ENCODE measurements at places on chromosomes 2 and 18.

DNA sequence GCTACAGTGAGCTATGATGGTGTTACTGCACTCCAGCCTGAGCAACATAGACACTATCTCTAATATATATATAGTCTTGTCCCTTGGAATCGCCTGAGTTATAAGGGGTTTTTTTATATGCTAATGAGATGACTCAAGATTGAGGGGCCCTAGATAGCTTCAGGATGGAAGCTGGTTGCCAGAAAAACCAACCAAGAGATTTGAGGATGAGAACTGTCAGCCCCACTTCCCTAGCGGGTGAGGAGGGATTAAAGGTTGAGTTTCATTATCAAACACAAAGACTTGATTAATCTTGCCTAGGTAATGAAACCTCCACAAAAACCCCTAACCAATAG, 12.6 kb upstream of the GALM start:
- no peak for DNase-seq

GRCh38 chr2:227161947-227162346, 2.1 kb downstream of the COL4A4 start:
- DNase-seq = no peak

- DNase-seq = no peak
These were observed 8.3 kb downstream of the CERKL start for GRCh38 chr2:181648478-181649155.

- DNase-seq = no peak
These were observed 35.4 kb upstream of the DNER start for GRCh38 chr2:229749779-229750178.

- no peak for DNase-seq
These were observed 104.1 kb upstream of the GATA6 start for GRCh38 chr18:22065311-22065710.

DNA sequence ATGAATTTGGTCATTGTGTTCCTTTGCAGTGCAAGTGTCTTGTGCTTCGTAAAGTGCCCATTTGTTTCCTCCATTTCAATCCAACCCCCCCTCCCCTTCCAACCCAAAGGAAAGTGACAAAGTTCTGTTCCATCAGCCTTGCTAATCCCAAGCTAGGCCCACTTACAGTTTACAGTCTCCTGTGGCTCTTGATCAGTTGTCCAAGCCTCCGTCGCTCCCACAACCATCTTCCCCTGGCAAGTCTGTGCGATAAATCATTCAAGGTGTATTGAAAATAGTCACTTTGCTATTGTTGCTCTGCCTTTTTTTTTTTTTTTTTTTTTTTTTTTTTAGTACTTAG, 6.5 kb downstream of the POU3F3 start:
- DNase-seq = no peak

- no peak for DNase-seq
These were observed 1374.5 kb upstream of the NXPH2 start for GRCh38 chr2:140154706-140155105.

GRCh38 chr2:240397542-240397916, 37.9 kb upstream of the GPC1 start:
- DNase-seq = no peak

- no peak for DNase-seq
These were observed 98.2 kb upstream of the MAPRE2 start for GRCh38 chr18:34942975-34943374.

GRCh38 chr2:96024336-96025193, 10.2 kb downstream of the GPAT2 start:
- no peak for DNase-seq

GRCh38 chr2:54880428-54880827, 157.0 kb downstream of the EML6 start:
- no peak for DNase-seq

- DNase-seq = no peak
These were observed 105.4 kb upstream of the LGALSL start for GRCh38 chr2:64348386-64349130.

DNA sequence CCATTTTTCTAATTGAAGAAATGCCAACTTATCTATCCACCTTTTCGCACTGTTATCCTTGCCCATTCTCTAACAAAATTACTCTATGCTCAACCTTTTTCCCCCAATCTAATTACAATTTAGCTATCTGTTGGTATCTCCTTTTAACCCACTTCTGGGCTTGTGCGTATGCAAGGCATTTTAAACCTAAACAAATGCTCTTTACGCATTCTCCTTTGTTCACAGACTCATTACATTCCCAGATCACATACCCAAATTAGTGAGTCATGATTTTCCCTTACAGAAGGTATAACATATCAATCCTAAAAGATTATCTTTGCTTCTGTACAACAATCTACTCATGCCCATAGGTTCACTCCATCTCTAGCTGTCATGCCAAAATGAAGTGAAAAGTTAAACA, 71.7 kb upstream of the LYPD1 start:
- DNase-seq = no peak

GRCh38 chr2:48129293-48129950, 223.1 kb upstream of the FBXO11 start:
- DNase-seq = no peak

DNA sequence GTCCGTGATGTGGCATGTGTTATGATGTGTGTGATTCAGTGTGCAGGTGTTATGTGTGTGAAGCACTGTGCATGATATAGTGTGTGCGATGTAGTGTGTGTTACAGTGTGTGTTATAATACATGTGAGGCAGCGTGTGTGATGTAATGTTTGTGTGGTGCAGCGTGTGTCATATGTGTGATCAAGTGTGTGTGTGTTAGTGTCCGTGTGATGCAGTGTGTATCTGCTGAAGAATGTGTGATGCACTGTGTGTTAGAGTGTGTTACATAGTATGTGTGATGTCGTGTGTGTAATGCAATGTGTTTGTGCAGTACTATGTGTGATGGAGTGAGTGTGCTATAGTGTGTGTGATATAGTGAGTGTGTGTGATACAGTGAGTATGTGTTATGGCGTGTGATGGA, 182.8 kb upstream of the SOX11 start:
- no peak for DNase-seq

GRCh38 chr18:58732471-58732870, 61.2 kb downstream of the MALT1 start:
- no peak for DNase-seq

GRCh38 chr2:21676676-21677075, 552.9 kb downstream of the TDRD15 start:
- DNase-seq = no peak

GRCh38 chr2:119827866-119828507, 68.3 kb downstream of the PTPN4 start:
- no peak for DNase-seq

DNA sequence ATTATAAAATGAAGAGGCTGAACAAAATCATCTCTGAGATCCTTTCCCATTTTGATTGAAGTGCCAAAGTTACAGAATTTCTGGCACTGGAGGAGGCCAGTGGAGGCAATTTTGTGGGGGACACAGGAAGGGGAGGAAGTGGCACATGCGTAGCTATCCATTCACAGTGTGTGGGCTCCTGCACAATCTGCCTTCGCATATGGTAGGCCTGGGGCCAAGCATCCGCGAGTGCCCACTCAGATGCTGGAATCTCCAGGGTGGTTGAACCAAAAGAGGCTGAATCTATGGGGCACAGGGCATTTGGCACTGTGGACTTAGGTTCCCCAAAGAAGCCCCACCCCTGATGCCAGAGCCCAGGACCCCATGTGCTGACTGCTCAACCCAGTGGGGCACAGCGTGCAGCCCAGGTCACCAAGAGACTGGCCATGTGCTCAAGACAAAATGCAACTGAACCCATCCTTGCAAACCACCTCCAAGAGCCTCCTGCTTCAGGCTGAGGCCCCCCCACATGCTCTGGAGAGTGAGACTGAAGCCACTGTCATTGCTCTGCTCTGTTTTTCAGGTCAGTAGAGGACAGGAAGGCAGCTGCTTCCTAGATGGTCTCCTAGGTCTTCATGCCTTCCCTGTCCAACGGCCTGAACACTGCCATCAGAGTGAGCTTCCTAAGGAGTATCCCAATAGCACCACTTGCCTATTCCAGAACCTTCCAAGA, 28.5 kb downstream of the ST8SIA5 start:
- DNase-seq = no peak

DNA sequence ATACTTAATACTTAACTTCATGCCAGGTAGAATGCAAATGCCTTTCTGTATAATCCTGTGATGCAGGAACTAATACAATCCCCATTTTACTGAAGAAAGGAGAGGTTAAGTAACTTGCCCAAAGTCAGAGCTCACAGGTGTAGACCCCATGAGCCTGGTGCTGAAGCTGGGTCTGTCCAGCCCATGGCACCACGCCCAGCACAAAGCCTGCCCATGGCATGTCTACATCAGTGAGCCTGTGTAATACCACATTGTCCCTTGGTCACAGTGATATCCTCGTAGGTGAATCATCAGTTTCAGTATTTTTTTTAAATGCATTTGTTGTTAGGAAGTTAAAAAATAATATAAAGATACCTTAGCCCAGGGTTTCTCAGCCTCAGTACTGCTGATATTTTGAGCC, 69.9 kb upstream of the MCFD2 start:
- DNase-seq = no peak

DNA sequence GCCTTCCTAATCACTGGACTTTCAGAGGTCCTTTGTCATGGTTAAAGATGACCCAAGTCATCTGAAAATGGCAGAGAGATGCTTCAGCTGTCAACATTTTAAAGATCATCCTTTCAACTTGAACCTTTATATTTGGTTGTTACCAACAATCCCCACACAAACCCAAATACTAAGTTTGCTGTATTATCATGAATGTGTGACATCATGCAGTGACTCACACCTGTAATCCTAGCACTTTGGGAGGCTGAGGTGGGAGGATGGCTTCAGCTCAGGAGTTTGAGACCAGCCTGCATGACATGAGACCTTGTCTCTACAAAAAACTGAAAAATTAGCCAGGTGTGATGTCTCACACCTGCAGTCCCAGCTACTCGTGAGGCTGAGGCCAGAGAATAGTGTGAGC, 55.2 kb upstream of the NRP2 start:
- DNase-seq = no peak

DNA sequence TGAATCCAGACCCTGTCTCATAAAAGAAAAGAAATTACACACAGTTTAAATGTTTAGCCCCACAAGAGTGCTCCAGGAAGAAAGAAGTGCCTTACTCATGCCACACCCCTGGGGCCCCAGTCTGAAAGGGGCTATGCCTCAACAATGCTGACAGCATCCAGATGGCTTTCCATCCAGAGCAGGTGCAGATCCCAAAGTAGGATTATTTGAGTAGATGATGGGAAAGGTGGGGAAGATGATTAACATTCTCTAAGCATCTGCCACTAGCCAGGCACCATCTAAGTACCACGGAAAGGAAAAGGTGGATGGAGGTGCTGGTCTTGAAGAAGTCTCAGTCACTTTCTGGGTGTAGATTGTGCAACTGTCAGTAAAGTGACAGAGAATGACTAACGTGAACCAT, 16.3 kb downstream of the DPYSL5 start:
- no peak for DNase-seq

DNA sequence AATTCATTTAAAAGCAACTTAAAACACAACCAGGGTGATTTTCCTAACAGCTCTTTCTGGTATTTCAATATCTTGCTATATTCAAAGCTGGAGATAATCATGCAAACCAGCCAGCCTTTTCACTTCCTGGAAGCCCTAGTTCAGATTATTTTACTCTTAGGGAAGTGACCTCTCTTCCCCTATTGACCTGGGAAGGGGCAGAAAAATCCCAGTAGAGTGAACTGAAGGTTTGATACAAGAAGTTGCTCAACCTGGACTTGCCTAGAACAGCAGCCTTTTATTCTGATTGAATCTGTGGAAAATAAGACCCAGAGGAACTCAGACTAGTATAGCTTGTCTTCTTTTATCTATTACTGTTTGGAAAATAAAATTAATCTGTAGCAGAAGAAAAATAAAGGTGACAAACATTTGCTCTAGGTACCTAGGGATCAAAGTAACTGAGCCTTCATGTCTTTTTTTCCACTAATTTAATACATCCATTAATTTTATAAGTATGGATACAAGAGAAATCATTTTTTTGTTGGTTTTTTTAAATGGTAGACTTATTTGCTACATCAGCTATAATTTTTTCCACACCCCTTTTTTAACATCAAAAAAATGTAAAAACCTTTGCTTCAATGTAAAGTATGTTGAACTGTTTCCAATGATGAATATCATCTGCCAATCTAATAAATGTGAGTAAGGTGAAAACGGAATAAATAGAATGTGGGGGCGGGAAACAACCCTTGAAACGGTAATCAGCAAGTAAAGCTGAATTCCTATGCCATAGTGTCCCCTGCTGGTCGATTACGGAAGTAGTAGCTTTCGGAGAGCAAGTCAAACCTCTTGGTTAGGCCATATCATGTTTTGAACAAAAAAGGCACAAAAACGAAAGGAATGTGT, 629.9 kb downstream of the NRXN1 start:
- DNase-seq = no peak

DNA sequence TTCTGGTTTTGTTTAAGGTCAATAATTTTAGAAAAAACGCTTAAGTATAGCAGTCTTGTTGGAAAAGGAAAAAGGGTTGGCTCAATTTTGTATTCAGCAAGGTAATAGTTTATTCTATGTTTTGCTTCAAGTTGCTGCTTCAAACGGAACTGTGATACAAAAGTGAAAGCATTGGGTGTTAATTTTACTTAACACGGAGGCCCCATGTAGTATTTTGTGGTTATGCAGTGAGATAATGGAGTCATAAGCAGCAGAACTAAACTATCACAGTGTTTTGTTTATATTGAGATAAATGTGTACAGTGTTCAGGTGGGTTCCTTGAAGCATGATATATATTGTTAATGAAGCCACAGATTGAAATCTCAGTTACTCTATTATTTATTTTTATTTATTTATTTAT, 67.0 kb upstream of the LYPD6B start:
- no peak for DNase-seq

- no peak for DNase-seq
These were observed 26.8 kb downstream of the SLC30A6 start for GRCh38 chr2:32192418-32192817.

DNA sequence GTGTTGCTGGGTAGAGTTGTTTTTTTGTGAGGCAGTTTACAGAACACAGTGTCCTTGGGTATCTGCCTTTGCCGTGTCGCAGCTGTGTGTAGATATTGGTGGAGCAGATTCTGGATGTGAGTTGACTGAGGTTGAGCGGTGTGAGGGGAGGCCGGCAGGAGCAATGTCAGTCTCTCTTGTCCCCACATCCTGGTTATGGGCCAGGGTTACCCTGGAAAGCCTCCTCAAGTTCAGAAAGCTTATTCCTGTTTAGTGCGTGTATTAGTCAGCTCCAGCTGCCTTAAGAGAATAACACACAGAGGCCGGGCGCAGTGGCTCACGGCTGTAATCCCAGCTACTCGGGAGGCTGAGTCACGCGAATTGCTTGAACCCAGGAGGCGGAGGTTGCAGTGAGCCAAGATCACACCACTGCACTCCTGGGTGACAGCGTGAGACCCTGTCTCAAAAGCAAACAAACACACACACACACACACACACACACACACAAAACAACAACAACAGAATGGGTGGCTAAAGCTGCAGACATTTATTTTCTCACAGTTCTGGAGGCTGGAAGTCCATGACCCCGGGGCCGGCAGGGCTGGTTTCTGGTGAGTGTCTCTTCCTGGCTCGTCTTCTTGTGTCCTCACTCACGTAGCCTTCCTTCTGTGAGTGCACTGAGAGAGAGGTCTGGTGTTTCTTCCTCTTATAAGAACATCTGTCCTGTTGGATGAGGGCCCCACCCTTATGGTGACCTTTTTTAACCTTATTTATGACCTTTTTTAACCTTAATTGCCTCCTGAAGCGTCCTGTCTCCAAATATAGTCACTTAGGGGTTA, 5.1 kb downstream of the NCK2 start:
- DNase-seq = no peak

Measured in stimulated activated CD8-positive, alpha-beta memory T cell treated with anti-CD3 and anti-CD28 coated beads, Interleukin-7, amount 100 ng/mL, for 1 hour (primary cell).